Activated CD8-positive, alpha-beta T cell treated with anti-CD3 and anti-CD28 coated beads for 36 hours (primary cell): ENCODE measurements at places on chromosomes 5 and 9.
A peak's percentile ranks its signal among the peaks of the same experiment; 100 is the strongest.

GRCh38 chr5:10563110-10563944 is 543 bp upstream of the ANKRD33B start:
- DNase-seq = peak; percentile 64

- DNase-seq = no peak
Measured at GRCh38 chr9:123523001-123523400, 167.0 kb downstream of the CRB2 start.

- no peak for DNase-seq
Measured at GRCh38 chr5:6704361-6704851, 8.8 kb upstream of the TENT4A start.

- peak; percentile 16 for DNase-seq
Measured at GRCh38 chr9:116149844-116150243, 3.7 kb upstream of the PAPPA start.

DNA sequence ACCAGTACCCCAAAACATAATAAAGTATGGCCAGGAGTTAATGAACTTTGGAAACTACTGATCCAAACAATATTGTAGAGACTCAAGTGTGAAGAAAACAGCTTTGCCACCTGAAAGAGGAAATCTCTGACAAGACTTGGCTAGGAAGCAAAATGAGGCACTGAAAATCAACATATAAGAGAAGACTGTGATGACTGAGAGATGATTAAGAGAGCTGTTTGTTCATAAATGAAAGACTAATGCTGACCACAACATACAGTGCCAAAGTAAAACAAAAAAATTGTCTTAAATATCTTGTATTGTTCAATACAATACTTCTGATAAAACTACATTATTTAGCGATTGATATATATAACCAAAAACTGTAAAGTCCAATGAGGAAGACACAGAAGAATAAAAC is 7.2 kb downstream of the RC3H2 start:
- no peak for DNase-seq

- DNase-seq = no peak
Measured at GRCh38 chr9:88716596-88717290, 181.8 kb downstream of the NXNL2 start.

DNA sequence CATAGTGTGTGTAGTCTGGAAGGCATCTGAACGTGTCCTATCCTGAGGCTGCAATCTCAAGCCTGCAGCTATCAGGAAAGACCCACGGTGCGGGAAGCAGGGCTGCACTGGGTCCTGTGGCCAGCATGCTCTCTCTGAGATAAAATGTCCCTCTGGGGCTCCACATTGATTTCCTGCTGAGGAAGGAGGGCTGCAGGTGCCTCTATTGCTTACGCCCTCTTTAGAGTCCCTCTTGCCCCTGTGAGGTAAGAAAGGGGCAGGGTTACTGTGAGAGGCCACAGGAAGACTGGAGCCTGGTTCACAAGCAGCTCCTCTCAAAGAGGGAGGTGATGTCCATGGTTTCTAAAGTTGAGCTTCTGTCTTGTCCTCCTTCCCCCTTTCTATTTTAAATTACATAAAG is 299.9 kb upstream of the RFX3 start:
- DNase-seq = no peak

GRCh38 chr9:116209414-116210116 is 56.0 kb downstream of the PAPPA start:
- DNase-seq = no peak

DNA sequence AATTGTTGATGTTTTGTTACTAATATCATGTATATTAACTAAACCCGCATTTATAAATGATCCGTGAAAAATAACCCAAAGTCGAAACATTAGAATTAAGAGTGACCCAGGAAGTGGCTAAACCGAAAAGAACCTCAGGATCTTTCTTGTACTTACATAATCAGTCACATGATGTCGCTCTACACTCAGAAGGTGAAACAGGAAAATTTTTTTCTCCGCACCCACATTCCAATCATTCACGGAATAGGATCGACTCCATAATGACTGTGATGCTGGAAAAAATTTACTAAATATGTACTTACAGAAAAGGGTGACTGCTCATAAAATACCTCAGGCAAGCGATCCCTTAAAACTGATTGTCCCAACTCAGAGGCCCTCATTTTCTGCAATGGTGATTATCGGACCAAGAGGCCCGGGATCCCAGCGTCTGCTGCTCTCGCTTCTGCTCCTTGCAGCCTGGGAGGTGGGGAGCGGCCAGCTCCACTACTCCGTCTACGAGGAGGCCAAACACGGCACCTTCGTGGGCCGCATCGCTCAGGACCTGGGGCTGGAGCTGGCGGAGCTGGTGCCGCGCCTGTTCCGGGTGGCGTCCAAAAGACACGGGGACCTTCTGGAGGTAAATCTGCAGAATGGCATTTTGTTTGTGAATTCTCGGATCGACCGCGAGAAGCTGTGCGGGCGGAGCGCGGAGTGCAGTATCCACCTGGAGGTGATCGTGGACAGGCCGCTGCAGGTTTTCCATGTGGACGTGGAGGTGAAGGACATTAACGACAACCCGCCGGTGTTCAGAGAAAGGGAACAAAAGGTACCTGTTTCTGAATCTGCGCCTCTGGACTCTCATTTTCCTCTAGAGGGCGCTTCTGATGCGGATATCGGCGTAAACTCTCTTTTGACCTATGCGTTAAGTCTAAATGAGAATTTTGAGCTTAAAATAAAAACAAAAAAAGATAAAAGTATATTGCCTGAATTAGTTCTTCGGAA is at the start of gene PCDHA12:
Gene PCDHA12, plus strand, starts transcription at position 224 of the 981 bp plus-strand sequence. Its CDS starts 165 bp downstream, at position 389.
- no peak for DNase-seq

DNA sequence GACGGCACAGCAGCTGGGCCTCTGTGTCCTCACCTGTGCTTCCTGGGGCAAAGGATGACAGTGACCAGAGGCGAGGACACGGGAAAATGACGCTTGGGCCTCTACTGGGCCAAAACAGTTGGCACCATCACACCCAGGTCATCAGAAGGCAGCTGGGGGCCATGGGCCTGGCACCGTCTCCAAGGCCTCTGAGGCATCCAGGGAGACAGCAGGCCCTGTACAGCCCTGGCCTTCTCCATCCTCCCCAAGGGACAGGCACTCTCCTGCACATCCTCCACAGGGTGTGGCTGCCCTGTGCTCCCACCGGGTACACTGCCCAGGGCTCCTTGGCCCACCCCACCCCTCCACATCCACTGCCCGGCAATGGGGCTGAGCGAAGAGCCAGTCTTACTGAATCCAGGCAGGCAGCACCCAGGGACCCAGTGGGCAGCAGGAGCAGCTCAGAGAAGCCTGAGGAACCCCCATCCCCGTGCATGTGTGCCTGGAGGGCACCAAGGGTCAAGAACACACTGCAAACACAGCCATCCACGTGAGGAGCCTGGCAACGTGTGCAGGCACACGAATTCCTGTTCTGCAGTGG is 4.0 kb downstream of the LPCAT1 start:
- no peak for DNase-seq

- DNase-seq = peak; percentile 6
Measured at GRCh38 chr5:55821731-55822512, 29.2 kb upstream of the IL31RA start.

DNA sequence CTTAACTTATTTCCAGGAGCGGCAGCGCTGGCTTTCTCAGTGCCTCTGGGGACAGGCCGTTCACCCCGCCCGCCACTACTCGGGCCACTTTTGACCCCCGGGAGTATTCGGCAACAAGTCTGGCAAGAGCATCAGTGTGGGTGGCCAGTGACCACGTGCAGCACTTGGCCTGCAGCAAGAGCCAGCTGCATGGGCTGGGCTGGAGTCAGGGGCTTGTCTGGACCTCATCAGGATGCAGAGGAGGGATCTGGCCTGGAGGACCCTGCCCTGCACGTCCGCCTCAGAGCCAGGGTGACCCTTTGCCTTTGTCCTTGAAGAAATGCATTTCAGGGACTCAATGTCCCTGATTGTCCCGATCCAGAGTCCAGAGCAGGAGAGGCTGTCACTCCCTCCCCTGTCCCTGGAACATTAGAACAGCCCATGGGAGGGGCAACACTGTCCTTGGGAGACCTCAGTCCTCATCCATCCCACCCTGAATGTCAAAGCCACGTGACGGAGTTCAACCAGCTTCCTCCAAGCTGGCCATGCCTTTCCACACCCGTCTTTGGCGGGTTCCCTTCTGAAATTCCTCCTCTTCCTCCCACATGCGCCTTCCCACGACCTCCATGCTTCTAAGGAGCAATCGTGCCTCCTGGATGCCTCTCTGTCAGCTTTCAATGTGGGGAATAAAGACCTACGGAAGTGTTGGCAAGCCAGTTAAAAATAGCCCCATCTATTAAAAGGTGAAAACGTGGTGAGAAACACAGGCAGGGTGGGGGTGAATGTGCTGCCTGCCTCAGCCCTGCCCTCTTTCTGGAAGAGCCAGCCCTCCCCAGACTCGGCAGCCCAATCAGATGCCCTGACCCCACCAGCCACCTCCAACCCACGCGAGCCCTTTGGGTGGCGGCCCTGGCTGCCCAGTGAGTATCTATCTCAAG is 99.0 kb downstream of the OLFM1 start:
- DNase-seq = no peak

GRCh38 chr5:41707853-41708603 is 162.2 kb downstream of the OXCT1 start:
- no peak for DNase-seq

GRCh38 chr5:40904205-40904993 is 4.9 kb upstream of the C7 start:
- peak; percentile 62 for DNase-seq

- no peak for DNase-seq
Measured at GRCh38 chr5:52754051-52754450, 33.7 kb upstream of the ITGA1 start.

- no peak for DNase-seq
Measured at GRCh38 chr5:145847499-145848497, 12.7 kb upstream of the PRELID2 start.

GRCh38 chr9:93496285-93496684 is 42.9 kb upstream of the FAM120AOS start:
- no peak for DNase-seq

DNA sequence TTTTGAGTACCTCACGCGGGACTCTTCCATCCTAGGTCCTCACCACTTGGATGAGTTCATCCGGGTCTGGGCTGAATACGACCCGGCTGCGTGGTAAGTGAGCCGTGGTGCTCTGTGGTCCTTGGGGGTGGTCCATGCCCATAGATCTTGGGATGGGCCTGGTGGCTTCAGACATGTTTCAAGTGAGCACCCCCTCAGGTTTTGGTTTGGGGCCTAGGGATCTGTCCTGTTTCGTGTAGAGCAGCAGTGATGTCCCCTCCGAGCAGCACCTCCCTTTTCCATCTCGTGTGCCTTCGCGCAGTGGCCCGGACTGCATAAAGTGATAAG is 218.9 kb downstream of the CACNA1B start:
- DNase-seq = no peak

GRCh38 chr5:101590384-101590783 is 687.3 kb upstream of the ST8SIA4 start:
- DNase-seq = no peak

- DNase-seq = no peak
Measured at GRCh38 chr5:170985486-170985885, 123.7 kb downstream of the RANBP17 start.

- peak; percentile 72 for DNase-seq
Measured at GRCh38 chr5:16784843-16785791, 151.0 kb downstream of the MYO10 start.

GRCh38 chr5:178282391-178282790 is 49.8 kb upstream of the PHYKPL start:
- no peak for DNase-seq

DNA sequence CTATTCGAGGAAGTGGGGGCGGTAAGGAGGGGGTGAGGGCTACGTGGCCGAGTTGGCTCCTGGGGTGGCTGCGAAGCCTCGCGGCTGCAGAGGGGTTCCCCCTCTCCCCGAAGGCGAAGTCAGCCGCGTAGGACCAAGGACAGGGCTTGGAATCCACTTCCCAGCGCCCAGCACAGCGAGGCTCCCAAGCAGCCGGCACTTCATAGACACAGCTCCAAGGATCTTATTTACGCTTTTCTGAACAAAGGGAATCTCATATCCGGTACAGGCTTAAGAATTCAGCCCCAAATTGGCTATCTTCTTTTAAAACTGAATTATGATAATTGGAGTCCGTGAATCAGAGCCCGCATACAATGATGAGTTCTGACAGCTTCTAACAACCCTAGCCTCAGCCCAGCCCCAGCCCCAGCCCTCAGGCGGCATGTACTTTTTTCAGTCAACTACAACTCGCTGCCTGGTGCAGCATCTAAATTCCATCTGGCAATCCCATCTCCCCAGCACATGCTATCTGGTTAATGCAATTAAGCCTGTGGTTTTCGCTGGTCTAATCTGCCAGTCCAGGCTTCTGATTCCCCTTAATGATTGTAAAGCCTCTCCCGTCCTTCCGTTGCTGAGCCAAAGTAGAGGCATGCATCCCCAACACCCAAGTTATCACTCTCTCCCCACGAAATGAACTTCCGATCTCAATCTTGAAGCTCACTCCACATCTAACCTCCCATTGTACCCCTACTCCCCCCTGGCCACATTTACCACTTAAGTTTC is 1.0 kb downstream of the ELAVL2 start:
- DNase-seq = no peak

DNA sequence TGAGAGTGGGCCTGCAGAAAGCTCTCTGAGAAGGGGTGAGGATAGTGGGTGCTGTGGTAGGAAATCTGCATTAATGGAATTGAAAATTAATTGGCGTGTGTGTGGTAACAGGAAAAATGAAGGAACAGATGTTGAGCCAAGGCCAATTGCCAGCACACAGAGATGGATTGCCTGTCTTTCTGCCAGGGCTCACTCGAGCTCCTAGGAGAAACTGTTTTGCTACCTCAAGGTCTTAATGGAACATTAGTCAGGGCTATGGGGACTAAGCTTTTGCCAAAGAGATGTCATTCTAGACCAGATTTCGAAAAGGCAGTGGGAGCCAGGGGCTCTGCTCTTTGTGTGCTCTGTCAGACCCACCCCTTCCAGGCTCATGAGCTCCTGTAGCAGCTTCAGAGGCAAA is 124.0 kb upstream of the EFNA5 start:
- no peak for DNase-seq

- DNase-seq = no peak
Measured at GRCh38 chr9:89690334-89690912, 85.6 kb downstream of the GADD45G start.

DNA sequence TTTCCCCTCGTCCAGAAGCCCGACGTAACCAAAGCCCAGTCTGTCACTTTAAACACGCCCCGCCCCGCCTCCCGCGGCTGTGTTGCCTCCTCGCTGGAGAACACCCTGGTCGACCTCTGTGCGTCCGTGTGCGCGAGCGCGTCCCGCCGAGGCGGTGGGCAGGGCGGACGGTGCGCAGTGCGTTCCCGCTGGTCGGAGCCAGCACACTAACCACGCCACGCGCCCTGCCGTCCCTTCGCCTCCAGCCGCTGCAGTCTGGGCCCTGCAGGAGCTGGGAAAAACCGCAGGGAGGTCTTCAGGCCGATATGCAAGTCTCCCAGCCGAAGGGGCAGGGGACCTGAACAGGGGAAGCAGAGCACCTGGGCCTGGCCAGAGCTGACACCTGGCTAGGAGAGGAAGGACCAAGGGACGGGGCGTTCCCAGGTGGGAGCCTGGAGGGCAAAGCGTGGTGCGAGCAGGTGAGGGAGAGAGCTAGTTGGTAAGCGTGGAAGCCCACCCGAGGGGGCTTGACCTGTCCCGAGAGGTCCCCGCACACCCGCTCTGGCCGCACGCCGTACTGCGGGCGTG is 1.3 kb upstream of the PHPT1 start:
- peak; percentile 95 for DNase-seq

- DNase-seq = no peak
Measured at GRCh38 chr9:122215663-122216062, 13.1 kb downstream of the LHX6 start.

- DNase-seq = no peak
Measured at GRCh38 chr5:74281166-74281565, 359.4 kb downstream of the ENC1 start.

GRCh38 chr5:34740389-34740806 is 84.3 kb downstream of the RAI14 start:
- no peak for DNase-seq

- no peak for DNase-seq
Measured at GRCh38 chr9:33354651-33355211, 47.6 kb downstream of the AQP7 start.

GRCh38 chr5:179296150-179296821 is 49.0 kb downstream of the ADAMTS2 start:
- no peak for DNase-seq
